ENCODE measurements at places on chromosomes 7 and 10. TPM values are rescaled to one million over a fixed set of nuclear protein-coding genes. Genes with fewer than 3 reads are reported as not detected.

The PRPS1L1 gene
- not detected for total RNA-seq

The ELMO1 gene
- 64.0 TPM for total RNA-seq

The DYNC1I1 gene
- total RNA-seq: not detected

The CCDC3 gene
- not detected for total RNA-seq

The C10orf67 gene
- total RNA-seq: not detected

DNA sequence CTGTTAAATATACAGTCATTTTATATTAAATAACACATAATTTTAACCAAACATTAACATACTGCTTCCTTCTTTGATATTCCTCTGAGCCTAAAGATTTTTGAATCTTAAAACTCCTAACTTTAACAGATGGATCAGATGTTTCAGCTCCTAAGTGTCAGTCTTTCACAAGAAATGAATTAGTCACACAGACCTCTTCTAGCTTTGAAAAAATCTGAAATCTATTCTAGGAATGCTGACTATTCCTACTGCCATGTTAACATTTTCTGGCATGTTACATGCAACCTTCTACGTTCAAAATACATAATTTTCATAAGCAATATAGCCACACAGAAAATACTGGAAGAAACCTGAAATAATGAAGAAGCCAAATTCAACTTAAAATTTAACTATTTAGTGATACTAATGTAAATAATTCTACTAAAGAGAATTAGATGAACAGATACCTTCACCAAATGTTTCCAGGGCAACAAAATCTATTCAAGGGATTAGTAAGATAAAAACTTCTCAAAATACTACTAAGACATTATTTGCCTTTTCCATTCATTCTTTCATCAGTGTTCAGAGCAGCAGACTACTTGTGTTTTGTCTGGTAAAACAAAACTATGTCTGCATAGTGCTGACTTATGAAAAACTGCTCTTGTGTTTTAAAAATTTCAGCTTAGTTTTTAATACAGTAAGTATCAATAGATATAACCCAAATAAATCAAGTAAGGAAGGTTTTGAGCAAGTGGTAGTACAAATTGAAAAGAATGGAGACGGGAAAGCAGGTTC, 9.2 kb downstream of the JMJD1C start:
- H3K4me1 ChIP-seq: no peaks in the 10 kb centered on the region
- no peak overlapping the region for H3K4me3 ChIP-seq
- no peaks in the 10 kb centered on the region for H3K27me3 ChIP-seq
- no peak overlapping the region for H3K27ac ChIP-seq
- DNase-seq: no peak

DNA sequence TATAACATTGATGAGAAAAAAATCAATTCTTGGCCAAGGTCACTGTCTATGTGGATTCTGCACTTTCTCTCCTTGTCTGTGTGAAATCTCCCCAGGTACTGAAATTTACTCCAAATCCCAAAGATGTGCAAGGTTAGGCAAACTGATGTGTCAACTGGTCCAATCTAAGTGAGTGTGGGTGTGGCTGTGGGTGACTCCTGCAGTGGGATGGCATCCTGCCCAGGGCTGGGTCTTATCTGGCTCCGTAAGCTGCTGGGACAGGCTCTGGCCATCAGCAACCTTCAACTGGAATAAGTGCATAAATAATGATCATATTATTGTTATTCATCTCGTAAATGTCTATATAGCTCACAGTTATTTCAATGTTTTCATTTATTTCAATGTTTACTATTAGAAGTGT, 79.3 kb downstream of the JCAD start:
- no peak for DNase-seq
- no peaks in the 10 kb centered on the region for H3K4me1 ChIP-seq
- H3K27me3 ChIP-seq: peaks cover 7% of the 10 kb centered on the region
- H3K27ac ChIP-seq: no peak overlapping the region
- H3K36me3 ChIP-seq: no peaks in the 10 kb centered on the region

- H3K27ac ChIP-seq: no peak overlapping the region
- DNase-seq: no peak
- H3K36me3 ChIP-seq: no peaks in the 10 kb centered on the region
- no peaks in the 10 kb centered on the region for H3K27me3 ChIP-seq
- H3K4me1 ChIP-seq: no peaks in the 10 kb centered on the region
Observed at GRCh38 chr7:78434281-78434680, 635.7 kb downstream of the PHTF2 start.

- no peak overlapping the region for H3K4me3 ChIP-seq
- no peak overlapping the region for H3K27ac ChIP-seq
- no peaks in the 10 kb centered on the region for H3K4me1 ChIP-seq
- H3K36me3 ChIP-seq: no peaks in the 10 kb centered on the region
Observed at GRCh38 chr7:118777308-118777707, 552.8 kb downstream of the ANKRD7 start.

DNA sequence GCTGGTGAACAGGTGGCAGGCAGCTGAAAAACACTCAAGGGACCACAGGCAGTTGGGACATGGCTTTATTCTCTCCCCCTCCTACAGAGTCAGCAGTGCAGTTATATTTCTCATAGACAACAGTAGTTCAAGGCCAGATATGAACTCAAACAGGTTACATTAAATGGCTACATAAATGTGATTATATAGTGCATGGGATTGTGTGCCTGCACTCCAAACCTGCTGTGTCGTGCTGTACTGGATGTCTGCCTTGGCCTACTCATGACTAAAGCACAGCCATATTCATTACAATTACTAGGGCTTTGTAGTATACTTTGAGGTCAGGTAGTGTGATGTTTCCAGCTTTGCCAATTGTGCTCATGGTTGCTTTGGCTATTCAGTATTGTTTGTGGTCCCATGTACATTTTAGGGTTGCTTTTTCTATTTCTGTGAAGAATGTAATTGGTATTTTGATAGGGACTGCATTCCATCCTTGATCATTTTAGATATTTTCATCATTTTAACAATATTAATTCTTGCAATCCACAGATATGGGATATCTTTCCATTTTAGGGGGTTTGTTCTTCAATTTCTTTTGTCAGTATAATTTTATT, 393.6 kb downstream of the CNTNAP2 start:
- no peak overlapping the region for H3K4me3 ChIP-seq
- no peaks in the 10 kb centered on the region for H3K27me3 ChIP-seq
- no peaks in the 10 kb centered on the region for H3K36me3 ChIP-seq
- no peak for DNase-seq

DNA sequence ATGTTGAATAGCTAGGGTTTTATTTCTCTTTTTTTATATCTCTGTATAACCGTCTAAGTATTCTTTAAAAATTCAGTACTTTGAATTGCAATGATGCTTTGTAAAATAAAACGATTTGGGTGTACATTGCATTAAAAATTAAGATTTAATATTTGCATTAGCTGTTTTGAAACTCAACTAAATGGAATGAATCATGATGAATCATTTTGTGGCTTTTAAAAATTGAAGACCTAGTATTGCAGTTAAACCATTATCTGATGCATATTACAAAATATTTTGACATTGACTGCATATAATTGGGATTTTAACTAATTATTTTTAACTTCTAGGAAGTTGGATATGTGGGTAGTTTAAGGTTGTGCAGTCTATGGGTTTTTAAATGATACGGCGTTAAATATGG, 314.0 kb downstream of the CDK14 start:
- no peak overlapping the region for H3K4me3 ChIP-seq
- H3K27ac ChIP-seq: no peak overlapping the region
- no peak for DNase-seq
- no peaks in the 10 kb centered on the region for H3K27me3 ChIP-seq

GRCh38 chr7:117478836-117479224, 995 bp upstream of the CFTR start:
- H3K27me3 ChIP-seq: peaks cover 22% of the 10 kb centered on the region
- no peaks in the 10 kb centered on the region for H3K4me1 ChIP-seq
- no peak for DNase-seq
- no peak overlapping the region for H3K27ac ChIP-seq
- H3K4me3 ChIP-seq: no peak overlapping the region

- DNase-seq: no peak
- no peaks in the 10 kb centered on the region for H3K36me3 ChIP-seq
- no peak overlapping the region for H3K4me3 ChIP-seq
- H3K27ac ChIP-seq: no peak overlapping the region
Observed at GRCh38 chr7:20159226-20159747, 57.9 kb downstream of the MACC1 start.

GRCh38 chr7:42210333-42210732, 26.7 kb downstream of the GLI3 start:
- H3K4me1 ChIP-seq: no peaks in the 10 kb centered on the region
- no peak for DNase-seq
- H3K36me3 ChIP-seq: no peaks in the 10 kb centered on the region
- H3K27me3 ChIP-seq: peaks cover 5% of the 10 kb centered on the region
- H3K4me3 ChIP-seq: no peak overlapping the region
- H3K27ac ChIP-seq: no peak overlapping the region

DNA sequence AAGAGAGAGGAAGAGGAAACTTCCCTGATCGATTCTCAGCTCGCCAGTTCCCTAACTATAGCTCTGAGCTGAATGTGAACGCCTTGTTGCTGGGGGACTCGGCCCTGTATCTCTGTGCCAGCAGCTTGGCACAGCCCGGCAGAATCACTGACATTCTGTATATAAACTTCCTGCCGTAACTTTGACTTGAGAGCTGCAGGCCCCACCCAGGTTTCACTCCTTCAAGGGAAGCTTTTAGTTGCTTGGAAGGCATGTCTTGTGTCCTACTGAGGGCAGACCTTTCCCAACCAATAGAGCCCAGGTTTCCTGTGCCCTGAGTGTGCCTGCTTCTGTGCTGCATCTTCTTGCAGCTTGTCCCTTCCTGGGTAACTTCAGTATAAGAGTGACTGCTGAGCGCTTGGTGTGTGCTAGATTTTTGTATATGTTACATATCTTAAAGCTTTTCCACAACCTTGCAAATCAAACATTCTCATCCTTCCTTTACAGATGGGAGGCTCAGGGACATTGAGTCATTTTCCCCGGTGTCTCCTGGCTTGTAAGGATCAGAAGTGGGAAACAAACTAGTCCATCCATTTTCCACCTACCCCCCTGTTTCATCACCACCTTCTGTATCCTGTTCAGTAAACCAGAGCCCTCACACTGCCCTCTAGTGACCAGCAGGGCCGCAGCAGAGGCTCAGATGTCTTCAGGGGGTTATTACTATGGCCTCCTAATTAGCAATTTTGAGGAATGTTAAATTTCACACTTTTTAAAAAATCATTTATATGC, 225.2 kb upstream of the PRSS58 start:
- peak overlapping the region; percentile 31 for H3K4me3 ChIP-seq
- DNase-seq: peak; percentile 77
- no peaks in the 10 kb centered on the region for H3K36me3 ChIP-seq
- H3K4me1 ChIP-seq: peaks cover 35% of the 10 kb centered on the region

DNA sequence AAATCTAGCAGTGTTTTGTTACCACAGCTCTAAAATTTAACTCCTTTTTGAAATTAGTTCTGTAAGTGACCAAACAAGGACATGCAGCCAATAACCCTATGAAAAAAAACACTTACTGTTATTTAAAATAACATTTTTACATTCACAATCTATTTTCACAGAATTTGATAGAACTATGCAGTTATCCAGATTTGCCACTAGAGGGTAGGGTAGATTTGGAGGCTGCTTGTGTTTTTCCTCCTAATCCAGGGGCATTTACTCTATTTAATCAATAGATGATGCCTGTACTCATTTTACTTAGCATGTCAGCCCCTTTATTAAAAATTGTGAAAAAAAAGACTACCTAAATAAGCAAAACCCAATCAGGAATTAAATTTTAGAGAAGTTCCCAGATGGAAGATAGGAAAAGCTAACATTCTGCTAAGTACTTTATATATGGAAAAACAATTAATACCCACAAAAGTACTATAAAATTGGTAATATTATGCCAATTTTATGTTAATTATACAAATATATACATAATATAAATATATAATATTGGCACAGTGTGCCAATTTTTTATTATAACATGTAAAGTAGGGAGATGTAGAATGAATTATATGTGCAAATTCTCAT, 18.1 kb upstream of the LIPK start:
- DNase-seq: no peak
- no peak overlapping the region for H3K27ac ChIP-seq
- no peak overlapping the region for H3K4me3 ChIP-seq
- peaks cover 9% of the 10 kb centered on the region for H3K27me3 ChIP-seq

DNA sequence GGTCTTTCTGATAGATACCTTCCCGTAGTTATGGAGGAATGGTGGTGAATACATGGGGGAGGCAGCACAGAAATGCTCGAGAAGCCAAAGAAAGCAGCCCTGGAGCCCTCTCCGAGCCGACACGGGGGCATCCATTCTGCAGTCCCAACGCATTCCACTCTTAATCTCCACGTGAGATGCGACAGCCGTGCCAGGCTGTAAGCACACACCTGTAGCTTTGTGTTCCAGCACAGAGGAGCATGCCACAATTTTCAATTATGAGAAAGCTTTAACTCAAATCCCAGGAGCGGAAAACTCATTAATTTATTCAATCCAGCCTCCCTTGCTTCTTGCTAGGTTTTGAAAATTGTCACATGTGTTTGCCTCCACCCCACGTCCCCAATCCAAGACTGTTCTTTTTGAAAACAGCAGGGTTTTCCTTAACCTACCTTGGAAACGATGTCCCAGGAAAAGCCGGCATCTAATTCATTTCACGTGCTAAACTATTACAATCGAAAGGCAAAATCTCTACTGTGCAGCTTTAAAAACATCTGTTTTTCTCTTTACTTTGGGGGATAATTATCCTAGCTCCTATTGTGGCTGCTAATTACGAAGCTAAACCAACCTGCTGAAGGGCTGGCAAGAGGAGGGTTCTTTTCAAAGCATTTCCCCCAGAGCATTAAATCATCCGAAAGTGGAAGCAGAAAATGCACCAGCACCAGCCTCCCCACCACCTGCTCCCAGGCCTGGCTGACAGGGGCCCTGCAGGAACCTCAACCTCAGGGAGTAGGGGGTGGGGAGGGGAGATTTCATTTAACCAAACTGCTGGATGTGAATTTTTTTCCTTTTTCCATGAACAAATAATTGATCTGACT, 56.0 kb upstream of the CHST15 start:
- H3K27me3 ChIP-seq: peaks cover 14% of the 10 kb centered on the region
- no peaks in the 10 kb centered on the region for H3K36me3 ChIP-seq
- DNase-seq: no peak
- H3K4me1 ChIP-seq: peaks cover 24% of the 10 kb centered on the region

Measured in activated CD8-positive, alpha-beta T cell treated with anti-CD3 and anti-CD28 coated beads, Interleukin-2, amount 10 ng/mL, durations not matched to agents 7 days and 5 days (primary cell).